ENCODE measurements at places on chromosomes 1 and 21. TPM values are rescaled to one million over a fixed set of nuclear protein-coding genes. Genes with fewer than 3 reads are reported as not detected.
A peak's percentile ranks its signal among the peaks of the same experiment; 100 is the strongest.

Gene IL19
- not detected for total RNA-seq

Gene PLA2G2A
- total RNA-seq = 69.0 TPM

Gene TNFAIP8L2
- total RNA-seq = 0.88 TPM

Gene AADACL4
- not detected for total RNA-seq

Gene ABCA4
- 0.11 TPM for total RNA-seq

Gene WARS2
- 9.5 TPM for total RNA-seq

GRCh38 chr1:63845346-63845745 lies 71.5 kb downstream of the ROR1 start:
- no peak for DNase-seq

DNA sequence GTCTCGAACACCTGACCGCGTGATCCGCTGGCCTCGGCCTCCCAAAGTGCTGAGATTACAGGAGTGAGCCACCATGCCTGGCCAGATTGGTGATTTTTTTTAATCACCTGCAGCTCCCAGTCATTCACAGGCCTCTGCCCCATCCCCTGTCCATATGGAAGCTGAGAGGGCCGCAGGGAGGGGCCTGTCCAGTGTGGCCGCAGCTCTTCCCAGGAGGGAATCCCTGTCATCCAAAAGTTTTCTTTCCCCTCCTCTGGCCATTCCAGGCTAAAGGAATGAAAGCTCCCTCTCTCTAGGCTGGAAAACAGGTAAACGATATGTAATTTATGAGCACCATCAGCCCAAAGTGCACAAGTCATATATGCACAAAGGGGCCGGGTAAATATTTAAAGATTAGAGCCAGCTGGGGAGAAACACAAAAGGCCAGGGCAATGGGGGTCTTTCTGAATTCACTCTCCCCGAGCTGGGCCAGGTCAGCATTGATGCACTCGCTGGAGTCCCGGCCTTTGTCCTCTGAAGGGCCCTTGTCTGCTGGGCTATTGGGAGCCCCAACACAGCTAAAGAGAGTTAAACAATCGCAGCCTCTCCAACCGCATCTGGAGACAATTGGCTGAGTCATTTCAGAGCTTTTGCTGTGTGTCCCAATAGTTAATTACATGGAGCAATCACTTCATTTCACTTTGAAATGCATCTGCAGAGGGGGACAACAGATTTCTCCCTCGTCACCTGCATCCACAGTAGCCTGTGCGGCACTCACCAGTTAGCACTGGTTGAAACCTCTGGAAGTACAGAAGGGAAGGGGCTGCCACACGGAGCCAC lies 3.8 kb upstream of the HES3 start:
- no peak for DNase-seq

DNA sequence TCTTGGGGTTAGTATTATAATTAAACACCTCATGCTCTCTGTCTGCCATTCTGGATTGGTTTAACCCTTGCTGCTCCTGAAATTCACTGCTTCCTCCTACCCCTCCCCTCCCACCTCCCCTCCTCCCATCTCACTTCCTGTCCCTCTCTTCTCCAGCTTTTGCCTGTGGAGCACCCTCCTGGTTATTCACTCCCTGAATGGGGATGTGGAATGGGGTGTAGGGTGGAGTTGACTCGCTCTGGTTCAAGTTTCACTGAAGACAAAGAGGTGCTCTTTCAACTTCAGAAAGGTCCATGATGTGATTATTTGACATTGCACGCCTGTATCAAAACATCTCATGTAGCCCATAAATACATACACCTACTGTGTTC lies 160.5 kb downstream of the PLXNA2 start:
- no peak for DNase-seq

DNA sequence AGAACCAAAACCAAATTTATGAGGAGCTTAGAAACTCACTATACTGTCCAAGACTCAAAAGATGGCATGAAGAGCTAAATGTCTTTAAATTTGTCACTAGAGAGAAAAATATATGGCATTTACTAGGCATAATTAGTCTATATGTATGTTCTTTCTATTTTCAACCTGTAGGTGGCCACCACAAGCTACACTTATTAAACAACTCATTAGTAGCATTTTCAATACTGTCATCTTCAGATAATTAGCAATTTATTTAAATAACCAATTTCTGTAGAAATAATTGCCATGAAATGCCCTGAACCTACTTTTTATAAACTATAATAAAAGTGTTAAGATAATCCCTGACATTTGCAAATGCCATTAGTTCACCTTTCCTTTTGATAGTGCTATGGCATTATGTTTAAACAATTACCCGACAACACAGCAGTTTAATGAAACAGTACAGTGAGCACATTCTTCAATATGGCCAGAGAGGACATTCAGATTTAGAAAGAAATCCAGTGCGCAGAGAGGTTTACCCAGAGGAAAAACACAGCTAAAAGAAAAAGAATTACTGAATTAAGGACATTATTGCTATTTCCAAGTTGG lies 522.5 kb downstream of the PTBP2 start:
- DNase-seq = no peak

DNA sequence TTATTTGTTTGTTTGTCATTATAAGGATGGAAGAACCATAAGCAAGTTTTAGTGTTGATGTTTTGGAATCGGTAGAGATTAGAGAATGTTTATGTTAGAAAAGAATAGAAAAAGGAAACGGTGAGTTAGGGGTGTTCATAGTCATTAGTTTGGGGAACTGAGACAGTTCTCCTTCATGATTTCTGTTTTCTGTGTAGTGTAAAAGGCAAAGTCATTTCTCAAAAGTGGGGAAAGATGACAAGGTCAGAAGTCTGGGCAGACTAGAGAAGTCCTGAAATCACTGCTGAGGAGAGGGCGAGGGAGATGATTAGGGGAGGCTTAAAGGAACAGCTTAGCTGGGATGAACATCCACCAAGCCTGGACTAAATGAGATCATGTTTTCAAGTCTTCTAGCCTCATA lies 498.9 kb downstream of the TTLL7 start:
- DNase-seq = no peak

GRCh38 chr1:64263856-64264255 lies 60.4 kb downstream of the UBE2U start:
- no peak for DNase-seq

DNA sequence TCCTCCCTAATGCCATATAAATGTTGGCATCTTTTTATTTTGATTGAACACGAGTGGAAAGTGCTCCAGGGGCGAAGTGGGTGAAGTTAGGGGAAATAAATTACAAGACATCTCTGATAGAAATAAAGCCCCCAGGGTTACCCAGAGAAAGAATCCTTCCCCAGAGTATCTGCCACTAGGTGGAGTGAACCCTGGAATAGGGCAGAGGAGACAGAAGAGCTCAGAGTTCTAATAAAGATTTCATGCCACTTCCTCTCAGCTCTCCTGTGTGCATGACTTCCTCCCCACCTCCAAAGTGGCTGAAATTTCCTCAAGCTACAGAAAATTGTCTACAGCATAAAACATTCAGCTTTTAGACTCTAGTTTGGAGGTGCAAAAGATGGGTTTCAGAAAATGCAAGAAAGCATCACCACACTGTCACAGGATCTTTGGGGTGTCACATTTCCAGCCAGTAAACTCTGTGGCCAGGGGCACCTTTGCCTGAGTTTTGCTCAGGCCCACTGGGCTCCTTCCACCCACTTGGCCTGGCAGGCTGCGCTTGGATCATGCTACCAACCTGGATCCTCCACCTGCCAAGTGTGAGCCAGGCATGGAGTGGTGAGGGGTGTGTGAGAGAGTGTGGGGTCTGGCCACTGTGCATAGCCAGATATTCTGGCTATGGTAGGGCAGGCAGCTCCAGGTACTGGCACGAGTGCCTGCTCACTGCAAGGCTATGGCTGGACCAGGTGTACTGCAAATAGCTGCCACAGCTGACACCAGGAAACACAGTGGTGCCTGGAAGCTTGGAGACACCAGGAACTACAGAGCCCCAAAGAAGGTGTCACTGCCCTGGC lies 208.8 kb upstream of the USP25 start:
- DNase-seq = no peak

DNA sequence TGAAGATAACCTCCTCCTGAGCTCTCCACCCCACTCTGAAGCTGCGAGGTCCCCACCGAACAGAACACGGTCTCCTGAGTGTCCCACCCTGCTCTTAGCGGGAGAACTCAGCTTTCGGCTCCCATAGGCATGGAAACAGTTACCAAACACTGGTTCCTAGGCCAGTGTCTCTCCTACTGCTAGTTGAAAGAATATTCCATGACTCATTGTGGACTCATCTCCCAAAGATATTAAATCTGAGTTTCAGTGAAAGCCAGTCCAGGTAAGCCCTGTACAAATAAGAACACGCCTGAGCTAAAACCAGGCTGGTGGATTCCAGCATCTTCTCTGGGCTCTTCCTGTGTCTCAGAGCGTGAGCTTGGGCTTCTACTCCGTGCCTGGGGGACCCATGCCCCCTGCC lies 107.5 kb upstream of the CLDN14 start:
- no peak for DNase-seq

DNA sequence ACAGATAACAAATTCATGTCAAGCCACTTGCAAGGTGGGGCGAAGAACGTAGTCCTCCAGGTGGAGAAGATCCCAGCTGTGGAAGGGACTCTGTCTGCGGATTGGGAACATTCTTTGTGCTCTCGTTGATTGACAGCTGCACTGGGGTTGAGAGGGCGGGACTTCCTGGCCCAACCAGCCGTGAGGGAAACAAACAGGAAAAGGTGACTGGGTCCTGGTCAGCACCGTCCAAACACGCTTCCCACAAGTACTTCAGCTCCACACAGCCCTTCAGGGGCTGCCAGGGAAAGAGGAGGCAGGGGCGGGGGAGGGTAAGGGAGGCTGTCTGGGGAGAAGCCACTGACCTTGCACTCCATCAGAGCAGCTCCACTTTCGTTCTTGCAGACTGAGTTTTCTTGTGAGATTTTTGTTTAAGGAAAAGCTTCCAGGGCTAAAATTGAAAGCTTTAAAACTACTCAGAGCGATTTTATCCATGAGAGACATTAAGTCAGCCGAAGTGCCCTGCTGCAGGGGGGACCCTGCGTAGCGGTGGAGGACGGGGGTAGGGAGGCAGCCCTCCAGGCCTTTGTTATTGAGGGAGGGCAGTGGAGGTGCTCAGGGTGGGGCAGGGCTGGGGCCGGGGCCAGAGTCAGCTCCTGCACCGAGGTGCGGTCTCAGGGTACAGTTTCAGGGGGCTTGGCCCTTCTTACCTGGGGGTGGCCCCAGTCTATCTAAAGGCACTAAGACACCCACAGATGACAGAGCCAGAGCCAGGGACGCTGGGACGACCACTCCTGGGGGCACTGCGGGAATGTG lies 21.6 kb upstream of the STUM start:
- DNase-seq = peak; percentile 59

- DNase-seq = no peak
Measured at GRCh38 chr1:29970747-29971325, 734.5 kb downstream of the PTPRU start.

- no peak for DNase-seq
Measured at GRCh38 chr1:226223157-226223785, at the start of gene MIXL1. TSS of gene MIXL1 (plus strand) at chr1:226223664. CDS start at chr1:226223682, 18 bp downstream.

DNA sequence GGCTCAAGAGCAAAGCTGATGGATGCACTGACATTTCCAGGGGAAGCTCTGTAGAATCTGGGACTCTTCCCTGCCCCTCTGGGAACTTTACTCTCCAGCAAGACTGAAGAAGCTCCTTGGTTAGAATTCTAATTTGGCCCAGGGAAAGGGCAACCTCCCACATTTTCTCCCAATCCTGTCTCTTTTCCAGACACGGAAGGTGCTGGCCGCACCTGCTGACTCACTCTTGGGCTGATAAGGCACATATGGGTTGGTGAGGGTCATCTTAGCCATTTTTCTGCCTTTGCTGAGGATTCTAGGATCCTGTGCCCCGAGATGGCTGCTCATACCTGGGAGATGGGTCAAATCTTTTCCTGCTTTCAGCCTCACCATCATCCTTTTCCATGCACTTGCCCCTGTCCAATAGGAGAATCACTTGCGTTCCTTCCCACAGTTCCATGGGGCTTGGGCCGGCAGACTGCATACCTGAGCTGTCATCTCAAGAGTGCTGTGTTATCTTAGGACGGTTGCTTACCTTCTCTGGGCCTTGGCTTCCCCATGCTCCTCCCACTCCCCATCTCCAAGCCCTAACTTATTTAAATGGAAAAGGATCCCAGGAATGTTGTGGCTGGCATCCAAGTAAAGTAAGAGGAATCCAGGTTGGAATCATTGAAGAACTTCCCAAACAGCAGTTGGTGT lies 1.3 kb downstream of the TINAGL1 start:
- no peak for DNase-seq

DNA sequence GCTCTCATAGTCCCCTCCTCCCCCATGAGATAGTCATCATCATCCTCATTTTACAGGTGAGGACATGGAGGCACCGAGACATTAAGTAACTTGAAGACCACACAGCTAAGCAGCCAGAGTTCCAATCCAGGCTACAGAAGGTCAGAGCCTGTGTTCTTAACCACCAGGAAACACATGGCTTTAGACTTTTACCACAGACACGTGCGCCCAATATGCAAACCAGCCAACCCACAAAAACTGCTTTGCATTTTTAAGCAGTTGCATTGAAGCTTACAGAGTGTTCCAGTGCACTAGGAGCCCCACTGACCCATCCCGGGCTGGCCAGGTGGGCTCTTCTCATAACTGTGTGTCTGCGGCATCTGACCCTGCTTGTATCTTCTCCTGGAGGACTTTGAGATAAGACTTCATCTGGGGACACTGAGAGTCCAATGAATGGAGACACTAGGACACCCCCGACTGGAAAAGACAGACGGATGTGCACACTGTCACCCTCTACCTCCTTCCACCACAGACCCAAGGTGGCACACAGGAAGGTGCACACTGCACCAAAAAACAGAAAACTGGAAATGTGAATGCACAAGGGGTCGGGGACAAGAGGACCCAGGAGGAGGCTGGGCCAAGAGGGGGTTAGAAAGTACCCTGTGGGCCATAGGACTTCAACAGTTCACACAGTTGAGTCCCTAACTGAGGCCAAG lies 56.4 kb downstream of the ETS2 start:
- DNase-seq = no peak

DNA sequence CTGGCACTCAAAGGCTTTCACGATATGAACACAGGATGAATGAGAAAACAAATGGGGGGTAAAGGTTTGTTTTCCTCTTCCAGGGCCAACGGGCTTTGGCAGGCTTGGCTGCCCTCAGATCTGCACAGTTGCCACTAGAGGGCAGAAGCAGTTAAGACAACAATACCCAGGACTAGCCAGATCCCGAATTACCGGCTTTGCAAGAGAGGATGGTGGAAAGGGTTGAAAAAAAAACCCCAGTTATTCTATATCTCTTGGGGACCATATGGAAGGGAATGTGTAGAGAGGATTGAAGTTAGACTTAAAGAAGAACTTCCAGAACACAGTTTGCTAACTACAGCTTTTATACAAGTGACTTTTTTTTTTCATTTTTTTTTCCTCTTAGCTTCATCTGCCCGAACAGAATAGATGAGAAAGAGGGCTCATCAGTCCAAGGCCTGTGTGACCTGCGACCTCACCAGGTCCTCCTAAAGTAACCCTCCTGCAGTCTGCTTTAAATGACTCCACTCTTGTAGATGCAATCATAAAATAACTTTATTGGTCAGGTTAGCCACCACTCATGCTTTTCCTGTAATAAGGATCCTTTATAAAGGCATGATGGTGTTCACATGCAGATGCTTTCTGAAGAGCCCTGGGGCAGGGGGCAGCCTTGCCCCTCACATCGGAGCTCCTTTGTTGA lies 10.7 kb downstream of the FMOD start:
- DNase-seq = peak; percentile 52

- DNase-seq = peak; percentile 71
Measured at GRCh38 chr1:23558140-23558871, 995 bp downstream of the ID3 start.

All from left ventricle myocardium inferior (tissue), 1 donor.